Activated CD8-positive, alpha-beta memory T cell treated with anti-CD3 and anti-CD28 coated beads, Interleukin-2, amount 10 ng/mL, durations not matched to agents 7 days and 5 days (primary cell): ENCODE measurements at places on chromosomes 3 and 15.

DNA sequence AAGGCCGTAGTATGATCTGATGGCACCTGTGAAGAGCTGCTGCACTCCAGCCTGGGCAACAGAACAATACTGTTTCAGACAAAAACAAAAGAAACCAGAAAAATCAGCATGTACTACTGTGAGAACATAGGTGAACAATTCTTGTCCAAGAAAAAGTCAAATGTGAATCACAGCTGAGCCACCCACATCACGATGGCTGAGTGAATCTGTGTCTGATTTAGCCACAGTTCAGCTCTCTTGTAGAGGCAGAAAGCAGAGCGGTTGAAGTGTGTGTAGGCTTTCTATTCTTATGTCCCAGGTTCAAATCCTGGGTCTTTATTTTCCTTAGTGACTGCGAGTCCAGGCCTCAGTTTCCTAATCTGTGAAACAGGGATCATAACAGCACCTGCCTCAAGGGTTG is 4.4 kb upstream of the FURIN start:
- DNase-seq: no peak

GRCh38 chr3:196220587-196220986 is 4.3 kb downstream of the SLC51A start:
- DNase-seq: no peak

DNA sequence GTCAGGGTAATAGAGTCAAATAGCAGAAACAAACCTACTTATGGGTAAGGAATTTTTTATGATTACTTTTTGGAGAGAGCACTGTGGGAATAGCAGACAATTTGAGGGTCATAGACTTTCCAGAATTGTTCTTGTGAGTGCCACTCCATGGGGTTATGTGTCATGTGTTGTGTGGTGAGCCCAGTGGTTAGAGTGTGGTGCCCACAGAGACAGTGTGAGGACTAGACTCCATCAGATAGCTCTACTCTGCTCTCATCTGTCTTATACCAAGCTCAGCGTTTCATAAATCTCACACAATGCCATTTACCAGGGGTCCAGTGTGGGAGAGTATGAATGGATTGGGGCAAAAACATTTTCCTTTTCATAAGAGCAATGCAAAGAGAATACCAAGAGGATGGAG is 188.9 kb downstream of the AGBL1 start:
- no peak for DNase-seq

DNA sequence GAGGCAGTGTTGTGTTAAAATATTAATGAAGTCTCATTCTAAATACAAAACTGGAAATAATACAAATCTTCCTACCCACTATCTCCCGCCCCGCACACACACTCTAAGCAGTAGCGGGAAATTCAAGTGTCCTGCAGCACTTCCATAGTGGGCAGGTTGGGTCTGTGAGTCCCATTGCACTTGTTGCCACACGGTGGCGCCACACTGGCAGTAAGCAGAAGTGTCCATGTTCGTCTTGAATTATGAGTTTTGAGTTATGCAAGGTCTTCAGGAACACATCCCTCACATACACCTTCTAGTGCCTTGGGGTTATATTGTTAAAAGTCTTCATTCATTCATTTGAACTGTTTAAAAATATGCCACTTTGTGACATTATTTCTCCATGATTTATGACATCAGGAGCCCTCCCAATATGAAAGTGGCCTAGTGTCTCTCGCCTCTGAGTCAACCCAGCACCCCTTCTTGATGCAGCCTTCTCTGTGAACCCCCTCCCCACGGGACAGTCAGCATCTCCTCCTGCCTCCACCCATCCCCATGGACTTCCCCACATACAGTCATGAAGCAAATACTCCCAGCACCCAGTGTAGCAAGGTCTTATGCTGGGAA is 17.6 kb upstream of the CCDC174 start:
- DNase-seq: peak; percentile 66

DNA sequence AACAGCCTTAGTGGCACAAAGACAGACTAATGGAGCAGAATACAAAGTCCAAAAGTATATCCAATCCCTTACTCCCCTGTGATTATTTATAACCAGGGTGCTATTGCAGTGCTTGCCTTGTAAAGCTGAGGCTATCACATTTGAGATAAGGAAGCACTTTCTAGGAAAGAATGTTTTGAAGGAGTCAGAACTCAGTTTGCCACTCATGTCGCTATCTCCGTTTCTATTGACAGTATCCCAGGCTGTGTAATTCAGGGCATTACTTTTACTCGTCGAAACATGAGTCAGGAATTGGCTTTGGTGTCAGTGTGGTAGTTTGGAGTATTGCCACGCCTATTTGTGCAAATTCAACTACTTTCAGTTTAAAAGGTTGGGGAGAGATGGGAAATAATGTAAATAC is 78.4 kb downstream of the FBXL2 start:
- no peak for DNase-seq

DNA sequence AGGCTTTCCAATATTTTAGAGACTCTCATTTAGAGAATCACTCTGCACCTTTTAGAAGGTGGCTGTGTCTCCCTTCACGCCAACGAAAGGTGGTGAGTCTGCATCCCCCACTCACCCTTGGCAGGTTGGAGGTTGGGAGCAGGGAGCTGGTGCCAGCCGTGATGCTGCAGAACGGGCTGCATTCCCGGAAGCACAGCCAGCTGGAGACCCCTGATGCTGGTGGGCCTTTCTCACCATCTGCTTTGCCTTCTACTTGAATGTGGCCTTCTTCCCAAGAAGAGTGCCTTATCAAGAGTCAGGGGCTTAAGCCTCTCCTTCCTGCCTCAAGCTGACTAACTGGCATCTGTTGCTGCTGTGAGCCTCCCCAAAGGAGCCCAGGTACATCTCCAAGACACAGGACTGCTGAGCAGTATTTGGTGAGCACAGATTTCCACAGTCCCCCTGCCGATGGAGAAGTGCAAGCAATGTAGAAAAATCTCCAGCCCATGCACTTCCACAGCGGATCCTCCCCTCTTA is 17.7 kb upstream of the HEG1 start:
- DNase-seq: no peak

- DNase-seq: no peak
These were observed 96.8 kb downstream of the OSBPL10 start for GRCh38 chr3:31884251-31884650.

DNA sequence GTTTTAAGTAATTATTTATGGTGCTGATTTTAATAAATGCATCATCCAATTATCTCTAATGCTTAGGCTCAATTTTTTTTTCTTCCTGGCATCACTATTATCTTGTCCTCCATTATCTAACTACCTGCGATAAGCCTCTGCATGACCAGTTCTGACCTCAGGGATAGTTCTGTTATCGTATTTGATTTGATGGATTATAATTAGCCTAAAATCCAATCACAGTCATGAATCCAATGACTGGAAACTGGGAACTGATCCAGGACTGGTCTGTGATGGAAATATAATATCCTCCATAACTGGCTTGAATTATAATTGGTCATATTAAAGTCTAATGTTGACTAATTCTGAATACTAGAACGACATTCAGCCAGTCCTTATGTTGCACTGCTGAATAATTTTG is 1.1 kb downstream of the MYH15 start:
- no peak for DNase-seq

- DNase-seq: no peak
These were observed 80.0 kb downstream of the USP13 start for GRCh38 chr3:179732661-179733348.

- DNase-seq: no peak
These were observed 29.0 kb downstream of the CMSS1 start for GRCh38 chr3:99846477-99847160.

GRCh38 chr15:43143203-43143941 is 10.0 kb downstream of the TMEM62 start:
- no peak for DNase-seq

DNA sequence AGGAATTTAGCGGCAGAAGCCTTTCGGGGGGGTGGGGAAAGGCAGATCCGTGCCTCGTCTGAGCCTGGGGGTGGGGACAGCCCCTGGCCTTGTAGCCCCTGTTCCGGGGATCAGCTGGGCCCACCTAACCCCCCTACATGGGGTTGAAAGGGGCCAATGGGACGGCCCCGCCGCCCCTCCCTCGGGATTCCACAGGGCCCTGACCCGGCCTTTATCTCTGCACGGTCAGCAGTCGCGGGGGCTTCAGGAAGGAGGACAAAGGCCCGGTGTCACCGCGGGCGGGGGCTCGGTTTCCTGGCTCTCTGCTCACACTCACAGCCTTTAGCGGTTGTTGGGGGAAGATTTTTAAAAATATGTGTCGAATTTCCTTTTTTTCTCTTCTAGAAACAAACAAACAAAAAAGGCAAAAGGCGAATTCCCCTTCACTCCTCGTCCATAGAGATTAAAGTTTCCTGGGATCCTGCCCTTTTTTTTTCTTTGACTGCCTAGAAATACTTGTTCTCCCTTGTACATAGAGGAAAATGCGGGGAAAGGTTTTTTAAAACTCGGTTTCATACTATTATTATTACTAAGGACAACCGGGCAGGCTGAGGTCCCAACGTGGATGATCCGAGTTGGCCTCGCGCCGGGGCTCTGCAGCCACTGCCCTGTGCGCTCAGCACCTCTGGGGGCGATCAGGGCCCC is 7.9 kb downstream of the FOXL2 start:
- DNase-seq: no peak

- no peak for DNase-seq
These were observed 87.5 kb downstream of the ATP2B2 start for GRCh38 chr3:10417847-10418246.

- DNase-seq: no peak
These were observed 766.9 kb upstream of the NR2F2 start for GRCh38 chr15:95563634-95564033.

DNA sequence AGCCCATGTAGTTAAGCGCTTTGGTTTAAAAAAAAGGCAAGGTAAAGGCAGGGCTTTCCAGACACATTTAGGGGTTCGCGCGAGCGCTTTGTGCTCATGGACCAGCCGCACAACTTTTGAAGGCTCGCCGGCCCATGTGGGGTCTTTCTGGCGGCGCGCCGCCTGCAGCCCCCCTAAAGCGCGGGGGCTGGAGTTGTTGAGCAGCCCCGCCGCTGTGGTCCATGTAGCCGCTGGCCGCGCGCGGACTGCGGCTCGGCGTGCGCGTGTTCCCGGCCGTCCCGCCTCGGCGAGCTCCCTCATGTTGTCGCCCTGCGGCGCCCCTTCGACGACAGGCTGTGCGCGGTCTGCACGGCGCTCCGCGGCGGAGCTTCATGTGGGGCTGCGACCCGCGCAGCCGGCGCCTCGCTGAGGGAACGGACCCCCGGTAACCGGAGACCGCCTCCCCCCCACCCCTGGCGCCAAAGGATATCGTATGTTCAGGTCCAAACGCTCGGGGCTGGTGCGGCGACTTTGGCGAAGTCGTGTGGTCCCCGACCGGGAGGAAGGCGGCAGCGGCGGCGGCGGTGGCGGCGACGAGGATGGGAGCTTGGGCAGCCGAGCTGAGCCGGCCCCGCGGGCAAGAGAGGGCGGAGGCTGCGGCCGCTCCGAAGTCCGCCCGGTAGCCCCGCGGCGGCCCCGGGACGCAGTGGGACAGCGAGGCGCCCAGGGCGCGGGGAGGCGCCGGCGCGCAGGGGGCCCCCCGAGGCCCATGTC is 927 bp downstream of the SMAD6 start:
- no peak for DNase-seq

DNA sequence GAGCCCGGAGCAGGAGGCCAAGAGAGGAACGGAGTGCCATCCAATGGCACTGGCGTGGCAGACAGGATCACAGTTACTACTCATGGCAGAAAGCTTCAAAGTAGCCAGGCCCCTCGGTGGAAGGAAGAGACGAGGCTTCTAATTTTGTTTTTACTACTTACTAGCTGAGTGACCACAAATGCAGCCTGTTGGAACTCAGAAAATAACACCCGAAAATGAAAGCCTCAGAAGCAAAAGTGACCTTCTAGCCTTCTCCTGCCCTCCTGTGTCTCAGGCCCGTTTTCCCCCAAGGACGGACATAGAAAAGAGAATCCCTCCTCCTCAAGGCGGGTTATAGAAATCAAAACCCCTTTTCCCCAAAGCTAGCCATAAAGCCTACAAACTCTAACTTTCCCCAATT is 9.9 kb upstream of the STRA6 start:
- no peak for DNase-seq

DNA sequence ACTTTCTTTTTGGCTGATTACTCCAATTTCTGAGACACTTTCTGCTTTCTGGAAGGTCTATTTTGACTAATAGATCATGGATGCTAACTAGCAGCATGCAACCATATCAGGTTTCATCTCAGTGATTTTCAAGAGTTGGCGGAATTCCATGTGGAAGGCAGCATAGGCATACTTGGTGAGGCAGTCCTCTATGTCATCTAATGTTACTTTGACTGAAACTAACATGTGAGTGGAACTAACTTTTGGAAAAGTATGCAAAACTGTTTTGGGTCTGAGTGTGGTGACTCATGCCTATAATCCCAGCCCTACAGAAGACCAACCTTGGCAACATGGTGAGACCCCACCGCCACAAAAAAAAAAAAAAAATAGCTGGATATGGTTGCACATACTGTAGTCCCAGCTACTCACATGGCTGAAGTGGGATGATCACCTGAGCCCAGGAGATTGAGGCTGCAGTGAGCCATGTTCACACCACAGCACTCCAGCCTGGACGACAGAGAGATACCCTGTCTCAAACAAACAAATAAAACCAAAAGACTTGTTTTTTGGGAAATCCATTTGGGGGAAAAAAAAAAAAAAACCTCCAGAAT is 1033.7 kb downstream of the ROBO1 start:
- DNase-seq: no peak

DNA sequence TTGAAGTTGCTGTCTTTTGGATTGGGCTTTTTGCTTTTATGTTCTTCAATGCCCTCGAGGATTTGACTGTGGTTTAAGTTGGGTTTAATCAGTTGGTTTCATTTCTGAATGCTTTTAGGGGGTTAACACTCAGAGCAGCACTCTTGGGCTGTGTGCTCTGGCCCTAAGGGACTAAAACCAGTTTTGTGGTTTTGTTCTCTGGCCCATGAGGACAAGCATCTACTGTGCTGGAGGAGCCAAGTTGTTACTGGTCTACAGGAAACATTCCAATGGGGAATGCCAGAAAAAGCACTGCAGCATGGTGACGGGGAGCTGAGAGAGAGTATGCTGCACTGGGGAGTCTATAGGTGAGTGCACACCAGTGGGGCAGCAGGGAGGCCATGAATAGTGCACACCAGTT is 596.9 kb downstream of the ZBBX start:
- no peak for DNase-seq
